Activated naive CD4-positive, alpha-beta T cell treated with Interleukin-2 at 50 U/mL for 16 hours (primary cell): ENCODE measurements at places on chromosomes 3 and 15.

GRCh38 chr3:45911511-45912226, 25.3 kb downstream of the CCR9 start:
- no peak for DNase-seq

GRCh38 chr3:196471551-196471950, 32.0 kb downstream of the RNF168 start:
- DNase-seq: no peak

- DNase-seq: no peak
Measured at GRCh38 chr15:40985541-40986330, 32.5 kb downstream of the CHAC1 start.

- DNase-seq: no peak
Measured at GRCh38 chr3:128321418-128321817, 145.3 kb downstream of the DNAJB8 start.

GRCh38 chr3:127748754-127749327, 73.5 kb downstream of the MGLL start:
- DNase-seq: no peak

DNA sequence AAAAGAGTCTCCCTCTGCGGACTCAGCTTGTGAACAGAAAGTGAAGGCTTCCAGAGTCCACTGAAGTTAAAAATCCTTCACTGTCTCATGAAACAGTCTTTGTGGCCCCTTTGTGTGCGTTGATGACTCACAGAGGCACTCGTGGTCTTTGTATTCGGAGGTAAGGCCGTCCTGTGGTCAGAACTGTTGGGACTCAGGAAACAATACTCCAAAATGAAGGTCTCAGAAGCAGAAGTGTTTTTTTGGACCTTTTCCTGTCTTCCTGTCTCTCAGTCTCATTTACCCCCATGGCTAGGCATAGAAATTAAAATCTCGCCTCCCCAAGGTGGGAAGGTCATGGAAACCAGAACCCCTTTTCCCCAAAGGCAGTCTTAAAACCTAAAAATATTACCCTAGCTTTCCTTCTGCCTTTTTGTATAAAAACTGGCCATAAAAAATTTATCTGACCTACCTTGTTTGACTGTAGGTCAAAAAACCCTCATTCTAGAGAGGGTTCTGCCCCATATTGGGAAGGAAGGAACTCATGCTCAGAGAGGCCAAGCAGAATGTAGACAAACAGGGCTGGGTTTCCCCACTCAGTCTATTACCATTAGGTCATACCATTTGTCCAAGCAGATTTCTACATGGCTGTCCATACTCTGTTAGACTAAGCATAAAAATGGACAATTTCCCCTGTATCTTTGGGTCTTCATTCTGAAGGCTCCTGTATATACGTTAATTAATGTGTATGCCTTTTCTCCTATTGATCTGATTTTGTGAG, 19.1 kb upstream of the EPB42 start:
- no peak for DNase-seq

GRCh38 chr15:33019354-33019981, 175.0 kb downstream of the FMN1 start:
- DNase-seq: no peak

GRCh38 chr3:80097674-80098073, 329.9 kb upstream of the ROBO1 start:
- no peak for DNase-seq

- no peak for DNase-seq
Measured at GRCh38 chr3:43290956-43291355, 4.6 kb downstream of the SNRK start.

GRCh38 chr3:115922681-115923347, 299.5 kb downstream of the GAP43 start:
- DNase-seq: no peak

DNA sequence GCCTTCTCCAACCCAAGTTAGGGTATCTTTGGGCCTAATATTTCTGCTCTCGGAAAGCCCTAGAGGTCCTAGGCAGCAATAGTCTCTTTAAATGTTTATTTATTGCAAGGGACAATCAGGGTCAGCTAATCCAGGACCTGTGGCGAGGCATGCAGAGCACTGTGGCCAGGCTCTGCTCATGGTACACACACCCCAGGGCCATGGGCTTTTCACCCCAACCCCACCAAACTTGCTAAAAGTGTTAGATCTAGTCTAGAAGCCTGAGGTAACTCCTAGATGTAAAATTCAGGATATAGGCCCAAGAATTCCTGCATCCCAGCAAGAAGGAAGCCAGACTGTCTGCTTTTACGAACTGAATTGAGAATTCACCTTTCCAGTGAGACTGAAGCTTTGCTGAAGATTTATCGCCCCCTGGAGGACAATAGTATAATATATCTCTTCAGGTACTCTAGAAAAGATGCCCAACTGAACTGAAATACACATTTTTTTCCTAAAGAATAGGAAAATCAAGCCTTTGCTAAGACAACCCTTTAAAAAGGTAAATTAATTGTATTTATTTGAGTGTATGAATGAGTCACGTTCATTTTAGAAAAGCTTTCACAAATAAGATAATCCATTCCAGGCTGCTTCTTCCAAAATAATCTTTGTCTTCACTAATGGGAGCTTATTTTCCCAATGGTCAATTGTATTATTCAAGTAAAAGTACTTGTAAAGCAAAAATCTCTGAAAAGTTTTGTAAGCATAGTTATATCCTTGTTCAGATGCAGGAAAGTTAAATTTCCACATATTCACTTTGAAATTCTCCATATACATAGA, 89.8 kb downstream of the LRRC3B start:
- no peak for DNase-seq

DNA sequence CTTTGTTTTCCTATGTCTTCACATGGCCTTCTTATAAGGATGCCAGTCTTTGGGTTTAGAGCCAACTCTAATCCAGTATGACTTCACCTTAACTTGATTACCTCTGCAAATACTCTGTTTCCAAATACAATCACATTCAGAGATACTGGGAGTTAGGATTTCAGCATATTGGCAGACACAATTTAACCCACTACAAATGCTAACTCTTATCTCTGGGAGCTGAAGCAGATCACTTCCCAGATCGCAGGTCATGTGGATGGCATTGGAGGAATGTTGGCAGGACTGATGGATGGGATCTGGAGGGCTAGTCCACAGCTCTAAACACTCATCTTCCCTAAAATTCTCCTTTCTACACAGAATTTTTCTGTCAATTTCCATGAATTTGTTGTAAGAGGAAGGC, 46.2 kb upstream of the ADGRG7 start:
- no peak for DNase-seq

- DNase-seq: no peak
Measured at GRCh38 chr15:101437618-101438481, 51.7 kb downstream of the PCSK6 start.

GRCh38 chr3:72169561-72170472, 384.9 kb upstream of the PROK2 start:
- DNase-seq: no peak

DNA sequence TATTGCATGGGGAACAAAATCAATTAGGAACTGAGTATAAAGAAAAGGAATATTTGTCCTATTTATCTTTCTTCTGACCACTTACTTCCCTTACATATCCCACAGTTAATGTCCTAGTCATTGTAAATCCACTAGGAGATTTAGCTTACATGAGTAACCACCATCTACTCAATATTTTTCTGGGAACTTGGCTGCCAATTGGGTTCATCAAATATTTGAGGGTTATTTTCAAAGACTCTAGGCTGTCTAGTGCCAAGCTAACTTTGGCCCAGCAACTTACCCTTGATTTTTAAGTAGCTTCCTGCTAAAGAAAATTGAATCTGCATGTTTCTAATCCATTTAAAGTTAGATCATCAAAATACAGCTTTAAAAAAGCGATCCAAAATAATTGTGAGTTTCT, 362.5 kb upstream of the EPHA3 start:
- no peak for DNase-seq

DNA sequence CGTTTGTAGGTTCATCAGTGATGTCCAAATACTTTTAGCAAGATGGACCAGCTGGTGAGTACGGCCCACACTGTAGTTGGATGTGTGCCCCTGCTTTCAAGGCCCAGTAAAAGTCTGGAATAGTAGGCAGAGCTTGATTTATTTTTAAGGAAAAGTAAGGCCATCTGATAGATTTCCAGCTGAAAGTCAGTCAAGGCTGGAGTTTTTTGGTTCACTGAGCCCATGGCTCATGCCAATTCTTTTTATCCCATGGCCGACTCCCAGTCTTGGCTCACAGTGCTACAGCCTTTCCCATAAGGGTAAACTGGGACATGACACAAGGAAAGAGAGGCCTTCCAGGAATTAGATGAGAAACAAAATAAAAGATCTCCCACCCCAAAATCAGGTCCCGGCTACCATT, 13.5 kb downstream of the CCDC80 start:
- DNase-seq: no peak

GRCh38 chr3:186935133-186935532, 4.8 kb downstream of the ST6GAL1 start:
- DNase-seq: no peak

DNA sequence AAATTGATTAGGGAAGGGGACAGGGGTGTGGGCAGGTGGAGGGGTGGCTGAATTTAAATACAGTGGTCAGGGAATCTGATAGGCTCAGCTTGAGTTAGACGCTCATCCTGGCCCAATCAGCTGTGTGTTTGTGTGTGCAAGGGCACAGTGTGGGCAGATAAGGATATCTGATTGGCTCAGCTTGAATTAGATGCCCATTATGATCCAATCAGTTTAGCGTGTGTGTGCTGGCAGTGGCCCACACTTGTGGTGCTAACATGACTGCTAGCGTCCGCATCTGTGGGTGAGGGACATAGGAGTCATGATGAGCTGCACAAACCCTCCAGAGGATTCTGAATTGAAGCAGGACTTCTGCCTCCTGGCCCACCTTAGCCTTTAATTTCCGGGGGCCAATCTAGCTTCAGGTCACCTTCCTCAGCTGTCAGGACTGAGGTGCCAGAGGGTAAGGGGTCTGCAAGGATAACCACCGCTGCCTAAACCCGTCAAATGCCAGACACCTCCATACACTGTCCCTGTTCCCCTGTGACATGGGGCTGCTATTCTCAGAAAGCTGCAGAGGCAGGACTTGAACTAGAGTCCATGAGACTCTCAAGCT, 97.3 kb downstream of the CORO2B start:
- no peak for DNase-seq

DNA sequence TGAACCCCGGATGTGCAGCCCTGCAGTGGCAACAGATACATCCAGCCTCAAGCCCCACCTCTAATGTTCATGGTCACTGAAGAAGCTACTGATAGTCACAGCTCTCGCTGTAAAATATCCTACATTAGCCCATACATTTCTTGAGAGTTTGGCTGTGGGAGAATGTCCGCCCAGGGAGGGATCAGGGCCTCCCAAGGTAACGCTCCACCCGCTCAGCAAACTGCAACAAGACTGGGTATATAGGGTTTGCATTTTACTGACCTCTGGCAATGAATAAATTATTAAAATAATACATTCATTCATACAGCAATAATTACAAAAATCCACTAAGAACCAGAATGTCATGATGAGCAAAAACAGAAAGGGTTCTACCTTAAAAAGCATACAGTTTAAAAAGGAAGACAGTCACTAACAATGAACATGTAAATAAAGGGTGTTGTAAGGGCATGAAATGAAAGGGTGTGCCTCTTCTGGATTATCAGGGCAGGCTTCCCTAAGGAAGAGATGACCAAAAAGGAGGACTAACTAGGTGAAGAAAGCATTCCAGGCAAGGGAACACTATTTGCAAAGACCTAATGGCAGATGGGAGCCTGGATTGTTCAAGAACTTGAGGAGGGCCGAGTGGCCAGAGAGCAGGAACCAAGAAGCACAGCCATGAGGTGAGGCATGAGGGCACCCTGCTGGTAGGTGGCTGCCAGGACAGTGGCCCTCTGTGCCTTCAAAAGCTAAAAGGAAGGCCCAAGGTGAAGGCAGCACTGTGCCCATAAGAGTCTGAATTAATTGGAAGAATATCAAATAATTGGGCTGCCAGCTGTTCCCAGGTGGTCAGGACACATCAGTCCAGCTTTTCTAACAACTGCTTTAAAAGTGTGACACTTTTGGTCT, 28.1 kb upstream of the CTDSPL start:
- DNase-seq: no peak

GRCh38 chr15:57217778-57218598, 158.3 kb upstream of the CGNL1 start:
- DNase-seq: no peak

- no peak for DNase-seq
Measured at GRCh38 chr3:126915015-126915414, 67.9 kb upstream of the PLXNA1 start.

- DNase-seq: no peak
Measured at GRCh38 chr15:39074341-39074985, 506.4 kb upstream of the THBS1 start.

GRCh38 chr15:63560741-63561448, 36.3 kb upstream of the FBXL22 start:
- peak; percentile 70 for DNase-seq

GRCh38 chr15:88664151-88664778, 25.4 kb downstream of the ISG20 start:
- DNase-seq: peak; percentile 48

- no peak for DNase-seq
Measured at GRCh38 chr15:88794001-88794400, 9.2 kb upstream of the ACAN start.

GRCh38 chr15:86199467-86200145, 119.9 kb downstream of the AGBL1 start:
- DNase-seq: no peak

DNA sequence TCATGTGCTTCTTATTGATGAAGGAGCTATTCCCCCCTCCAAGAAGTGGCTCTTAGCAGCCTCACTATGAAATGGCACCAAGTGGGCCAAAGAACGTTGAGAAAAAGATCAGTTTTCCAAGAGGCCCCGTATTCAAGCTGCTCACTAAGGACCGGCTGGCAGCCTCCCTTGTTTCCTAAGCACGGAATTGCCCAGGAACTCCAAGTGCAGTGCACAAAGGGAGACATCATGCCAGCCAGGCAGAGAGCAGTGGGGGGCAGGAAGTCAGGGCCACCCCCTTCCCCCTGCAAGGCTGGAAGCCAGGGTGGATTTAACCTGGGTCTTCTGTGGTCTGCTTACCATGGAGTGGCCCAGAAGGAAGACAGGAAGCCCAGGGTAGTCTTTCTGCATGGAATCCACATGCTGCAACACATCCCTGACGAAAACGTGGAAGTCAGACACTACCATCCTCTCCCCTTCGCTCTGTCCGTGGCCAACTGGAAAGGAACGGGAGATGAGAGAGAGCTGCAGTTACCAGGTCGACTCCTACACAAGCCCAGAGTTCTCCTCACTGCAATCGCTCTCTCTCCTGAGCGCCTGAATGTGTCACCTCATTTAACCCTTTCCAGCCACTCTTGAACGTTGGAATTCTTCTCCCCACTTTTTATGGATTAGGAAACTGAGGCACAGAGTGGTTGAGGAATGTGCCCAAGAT, 49.5 kb downstream of the ABTB1 start:
- DNase-seq: no peak

DNA sequence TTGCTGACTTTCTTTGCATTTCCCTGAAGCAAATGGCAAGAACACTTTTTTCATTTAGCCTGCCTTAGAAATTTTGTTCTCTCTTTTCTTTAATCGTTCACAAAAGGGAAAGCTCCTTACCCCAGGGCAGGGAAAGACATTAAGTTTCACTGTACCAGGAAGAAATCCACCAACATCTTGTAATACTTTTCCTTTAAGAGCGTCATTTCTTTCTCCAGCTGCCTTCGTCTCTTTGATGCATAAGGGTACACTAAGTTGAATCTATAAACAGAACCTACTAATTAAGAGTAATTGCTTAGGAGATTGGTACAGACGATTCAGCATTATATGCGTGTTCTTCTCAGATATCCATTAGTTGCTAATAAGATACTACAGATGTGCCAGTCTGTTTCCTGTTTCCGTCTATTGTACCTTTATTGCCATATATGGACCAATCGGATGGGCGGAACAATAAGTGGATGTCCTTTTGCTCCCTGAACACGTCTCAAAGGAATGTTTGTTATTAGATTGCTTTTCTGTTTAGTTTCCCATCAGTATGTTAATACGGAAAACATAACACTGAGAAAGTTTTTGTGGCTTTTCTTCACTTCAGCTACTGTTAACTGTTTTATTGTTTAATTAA, 276.7 kb upstream of the RARB start:
- no peak for DNase-seq
